NCI-H774 (cell line): ENCODE measurements at places on chromosomes 13 and 19.

DNA sequence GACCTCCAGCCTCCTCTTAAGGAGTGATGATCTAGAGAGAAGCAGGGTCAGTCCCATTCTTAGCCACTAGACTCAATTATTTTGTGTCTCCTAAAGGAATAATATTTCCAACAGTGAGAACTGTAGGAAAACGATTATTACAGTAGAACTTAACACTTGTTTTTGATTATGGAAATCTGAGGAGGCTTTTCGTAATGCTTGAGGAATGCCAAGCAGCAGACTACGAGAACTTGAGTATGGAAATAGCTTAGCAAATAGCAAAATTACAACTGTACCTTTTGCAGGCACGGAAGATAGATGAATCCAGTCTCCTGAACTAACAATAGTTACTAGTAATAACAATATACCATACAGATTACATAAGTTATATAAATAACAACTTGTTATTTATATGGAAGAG is 12.2 kb downstream of the BRD4 start:
- DNase-seq = no peak

DNA sequence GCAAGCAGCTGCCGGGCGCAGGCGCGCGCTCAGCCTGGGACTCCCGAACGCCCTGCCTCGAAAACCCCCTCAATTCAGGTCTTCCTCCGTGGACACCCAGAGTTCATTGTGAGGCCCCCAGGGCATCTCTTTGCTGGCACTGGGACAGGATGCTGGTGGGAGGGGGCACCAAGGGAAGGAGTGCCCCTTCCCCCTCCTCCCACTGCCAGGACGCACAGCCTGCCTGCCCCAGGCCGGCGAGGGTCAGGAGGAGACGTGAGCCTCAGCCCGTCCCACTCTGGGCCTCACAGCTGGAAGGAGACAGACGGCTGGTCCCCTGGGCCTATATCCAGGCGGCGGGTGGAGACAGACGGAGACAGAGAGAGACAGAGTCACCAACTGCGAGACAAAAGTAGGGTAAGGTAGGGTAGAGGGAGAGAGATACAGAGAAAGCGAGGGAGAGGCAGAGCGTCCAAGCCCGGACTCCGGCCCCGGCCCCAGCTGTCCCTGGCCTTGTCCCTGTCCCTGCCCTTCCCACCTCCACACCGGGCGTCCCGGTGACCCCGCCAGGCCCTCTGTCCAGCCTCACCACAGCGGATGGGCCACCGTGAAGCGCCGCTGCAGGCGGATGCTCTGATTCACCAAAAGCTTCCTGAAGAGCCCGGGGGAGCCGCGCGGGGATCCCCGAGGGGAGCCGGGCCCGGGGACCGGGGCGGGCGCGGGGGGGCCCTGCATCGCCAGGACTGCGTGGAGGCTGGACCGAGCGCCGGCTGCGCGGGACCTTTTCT is at the start of gene PDE4C:
TSS of gene PDE4C (minus strand) at position 737 of the 767 bp plus-strand sequence. CDS start at position 714, 23 bp downstream.
- DNase-seq = no peak

GRCh38 chr19:32311371-32311770 is 34.0 kb upstream of the ZNF507 start:
- no peak for DNase-seq

- DNase-seq = no peak
Measured at GRCh38 chr13:88675347-88675996, 1004.3 kb downstream of the SLITRK5 start.
